Cortex of kidney (tissue), 1 donor: ENCODE measurements at places on chromosomes 11 and 22.

DNA sequence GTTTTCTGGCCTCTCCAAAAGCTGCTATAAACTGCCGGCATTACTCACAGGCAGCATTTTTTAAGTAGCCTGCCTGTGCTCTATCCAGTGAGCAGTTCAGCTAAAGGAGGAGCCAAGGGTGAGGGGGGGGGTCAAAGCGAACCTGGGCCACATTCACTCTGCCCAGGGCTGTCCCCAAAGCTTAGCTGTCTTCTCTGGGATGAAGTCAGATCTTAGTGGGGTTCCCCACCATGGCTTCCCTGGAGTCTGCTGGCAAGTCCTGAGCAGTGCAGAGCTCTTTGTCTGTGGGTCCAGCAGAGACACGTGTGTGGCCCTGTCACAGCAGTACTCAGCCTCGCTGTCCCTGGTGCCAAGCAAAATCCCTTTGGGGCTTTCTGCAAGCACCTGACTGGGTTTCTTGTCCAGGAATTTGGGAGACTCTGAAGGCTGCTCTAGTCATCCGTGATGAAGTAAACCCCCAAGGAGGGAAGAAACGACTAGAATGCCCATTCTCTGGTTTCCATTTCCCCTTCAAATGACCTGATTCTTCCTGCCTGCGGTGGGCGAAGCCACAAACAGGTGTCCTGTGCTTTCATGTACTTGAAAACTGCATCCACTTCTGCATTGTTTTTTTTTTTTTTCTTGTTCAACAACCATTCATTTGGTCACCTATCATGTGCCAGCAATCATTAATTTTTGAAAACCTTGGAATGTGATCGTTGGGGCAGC, 2.6 kb downstream of the KCNJ5 start:
- no peak for DNase-seq

GRCh38 chr11:36447514-36447913, 62.6 kb downstream of the TRAF6 start:
- DNase-seq, result no peak

DNA sequence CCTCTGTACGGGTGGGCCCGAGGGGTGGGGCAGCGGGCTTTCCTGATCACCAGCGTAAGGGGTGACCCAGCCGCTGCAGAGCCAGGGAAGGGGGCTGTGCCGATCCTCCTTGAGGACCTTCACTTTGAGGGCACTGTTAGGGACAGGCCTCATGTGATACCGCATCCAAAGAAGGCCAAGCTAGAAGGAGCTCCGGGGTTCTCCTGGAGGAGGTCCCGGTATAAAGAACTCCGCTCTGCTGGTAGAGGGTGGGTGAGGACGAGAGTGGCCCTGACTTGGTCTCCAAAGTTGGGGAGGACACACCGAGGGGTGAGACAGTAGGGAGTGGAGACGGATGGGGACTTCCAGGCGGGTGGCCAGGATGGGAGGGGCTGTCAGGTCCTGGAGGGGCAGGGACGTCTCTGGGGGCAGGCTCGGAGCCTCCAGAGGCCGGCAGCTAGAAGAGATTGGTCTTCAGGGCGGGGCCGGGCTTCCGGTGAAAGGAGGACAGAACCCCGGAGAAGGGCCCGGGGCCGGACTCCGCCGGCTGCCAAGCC, 4.6 kb downstream of the PHOX2A start:
- no peak for DNase-seq

GRCh38 chr11:9689721-9690120, 25.8 kb downstream of the SWAP70 start:
- no peak for DNase-seq

DNA sequence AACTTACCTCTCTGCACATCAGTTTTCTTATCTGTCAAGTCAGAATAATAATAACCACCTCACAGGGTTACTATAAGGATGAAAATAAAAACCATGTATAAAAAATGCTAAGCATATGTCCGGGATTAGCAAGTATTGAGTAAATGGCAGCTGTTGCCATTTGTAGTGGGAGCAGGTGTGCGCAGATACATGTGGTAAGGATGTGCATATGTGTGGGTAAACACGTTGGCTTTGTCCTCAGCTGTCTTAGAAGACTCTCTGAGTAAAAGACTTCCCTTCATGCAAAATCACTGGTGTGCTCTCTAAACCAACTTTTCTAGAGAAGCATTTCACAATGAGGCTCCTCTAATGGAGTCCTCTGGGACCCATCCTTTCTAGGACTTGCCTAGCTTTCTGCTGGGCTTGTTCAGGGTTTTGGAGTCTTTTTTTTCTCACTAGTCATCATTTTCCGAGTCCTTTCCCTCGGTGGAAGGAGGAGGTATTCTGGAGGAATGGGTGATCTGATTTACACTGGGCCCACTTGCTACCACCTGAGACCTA, 62.4 kb downstream of the NELL1 start:
- DNase-seq, result no peak

- DNase-seq, result no peak
Measured at GRCh38 chr22:26389125-26389524, 39.9 kb upstream of the ASPHD2 start.

- DNase-seq, result no peak
Measured at GRCh38 chr22:27128461-27129085, 471.2 kb downstream of the MIAT start.

GRCh38 chr22:42871146-42872050, 14.3 kb upstream of the ARFGAP3 start:
- no peak for DNase-seq

- DNase-seq, result no peak
Measured at GRCh38 chr11:33419924-33420323, 162.7 kb downstream of the HIPK3 start.

- no peak for DNase-seq
Measured at GRCh38 chr11:127620671-127621070, 620.1 kb upstream of the KIRREL3 start.

GRCh38 chr22:44386386-44387035, 73.8 kb upstream of the SHISAL1 start:
- no peak for DNase-seq

GRCh38 chr11:11821899-11822298, 19.9 kb upstream of the USP47 start:
- DNase-seq, result no peak

DNA sequence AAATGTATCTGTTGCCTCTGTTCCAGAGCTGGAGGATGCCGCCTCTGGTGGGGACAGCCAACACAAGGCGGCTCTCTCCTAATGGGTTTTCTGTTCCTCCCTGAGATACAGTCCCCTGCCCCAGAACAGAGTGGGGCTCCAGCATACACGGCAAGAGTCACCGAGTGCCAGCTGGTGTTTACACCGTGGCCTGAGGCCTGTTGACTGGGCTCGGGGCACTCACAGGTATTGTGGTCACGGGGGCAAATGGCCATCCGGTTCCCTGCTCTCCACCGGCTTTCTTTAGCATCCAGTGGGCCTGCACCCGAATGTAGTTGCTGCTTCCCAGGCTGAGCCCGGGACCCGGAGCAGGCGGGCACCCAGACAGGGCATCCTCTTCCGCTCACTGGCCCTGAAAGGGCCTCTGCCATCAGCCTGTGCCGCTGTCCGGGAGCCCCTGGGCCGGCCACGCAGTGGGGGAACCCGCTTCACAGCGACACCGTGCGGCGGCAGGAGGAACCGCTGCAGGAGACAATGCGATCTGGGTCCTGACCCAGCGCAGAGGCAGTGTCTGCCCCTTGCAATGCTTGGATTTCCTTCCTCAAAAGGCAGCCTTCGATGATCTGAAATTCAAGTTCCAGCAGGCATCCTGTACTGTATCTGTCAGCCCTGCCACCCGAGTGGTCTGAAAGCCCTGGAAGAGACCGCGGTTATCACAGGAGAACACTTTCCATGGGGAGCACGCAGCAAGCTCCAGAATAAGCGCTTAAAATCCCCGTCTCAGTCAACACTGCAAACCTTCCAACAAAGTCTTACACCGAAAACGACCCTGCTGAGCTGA, 859 bp upstream of the KRTAP5-5 start:
- no peak for DNase-seq

- no peak for DNase-seq
Measured at GRCh38 chr11:65883058-65883761, 3.6 kb downstream of the CTSW start.

- DNase-seq, result no peak
Measured at GRCh38 chr11:117759305-117759704, 37.7 kb downstream of the DSCAML1 start.

DNA sequence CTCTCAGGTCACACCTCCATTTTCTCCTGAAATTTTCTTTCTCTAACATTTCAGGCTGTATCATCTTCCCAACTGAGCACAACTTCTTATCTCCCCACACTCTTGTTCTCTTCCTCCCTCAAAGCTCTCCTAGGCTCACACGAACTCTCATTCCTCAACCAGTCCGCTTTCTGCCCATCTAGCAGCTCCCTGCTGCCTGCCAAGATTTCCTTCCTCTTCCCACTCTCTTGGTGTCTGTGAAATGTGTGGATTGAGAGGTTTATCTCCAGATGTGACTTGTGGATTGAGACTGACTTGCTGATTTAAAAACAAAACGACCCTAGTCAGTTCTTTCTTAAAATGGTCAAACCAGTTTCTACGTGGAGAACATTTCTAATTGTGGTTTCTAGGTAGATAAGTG, 106.3 kb downstream of the MTNR1B start:
- no peak for DNase-seq

- DNase-seq, result no peak
Measured at GRCh38 chr11:87451395-87451794, 413.7 kb downstream of the TMEM135 start.

DNA sequence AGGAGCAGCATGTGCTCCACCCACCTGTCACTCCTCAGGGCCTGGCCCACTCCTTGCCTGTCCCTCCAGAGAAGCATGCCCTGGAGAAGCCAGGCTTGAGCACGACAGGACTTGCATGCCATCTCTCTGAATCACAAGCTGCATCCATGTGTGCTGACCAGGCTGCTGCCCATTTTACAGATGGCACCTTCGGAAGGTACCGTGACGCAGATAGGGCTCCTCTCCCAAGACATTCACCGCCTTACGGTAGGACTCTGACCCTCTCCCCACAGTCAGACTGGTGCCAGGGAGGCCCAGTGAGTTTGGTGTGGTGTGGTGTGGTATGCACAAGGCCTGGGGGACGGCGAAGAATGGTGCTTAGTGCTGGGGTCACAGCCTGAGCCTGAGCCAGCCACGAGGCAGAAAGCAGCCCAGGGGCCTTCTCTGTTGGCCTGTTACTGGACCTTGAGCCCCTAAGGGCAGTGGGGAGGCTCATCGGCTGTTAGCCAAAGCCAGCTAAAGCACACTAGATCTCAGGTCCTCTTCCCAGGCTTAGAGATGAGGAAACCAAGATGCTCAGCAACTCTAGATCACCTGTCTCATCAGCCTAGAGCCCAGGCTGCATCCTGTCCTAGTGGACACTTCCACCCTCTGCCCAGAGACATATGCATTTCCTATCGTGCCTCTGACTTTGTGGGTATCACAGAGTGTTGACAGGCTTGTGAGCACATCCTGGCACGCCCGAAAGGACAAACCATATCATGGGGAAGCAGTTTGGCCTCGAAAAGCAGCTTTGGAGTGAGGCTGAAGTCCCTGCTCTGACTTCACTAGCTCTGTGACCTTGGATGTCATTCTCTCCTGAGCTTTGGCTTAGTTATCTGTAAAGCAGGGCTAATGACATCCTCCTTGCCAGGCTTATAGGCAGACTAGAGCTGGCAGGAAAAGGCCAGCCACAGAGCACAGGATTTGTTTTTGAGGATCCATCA, 17.8 kb downstream of the CYB5R2 start:
- no peak for DNase-seq

DNA sequence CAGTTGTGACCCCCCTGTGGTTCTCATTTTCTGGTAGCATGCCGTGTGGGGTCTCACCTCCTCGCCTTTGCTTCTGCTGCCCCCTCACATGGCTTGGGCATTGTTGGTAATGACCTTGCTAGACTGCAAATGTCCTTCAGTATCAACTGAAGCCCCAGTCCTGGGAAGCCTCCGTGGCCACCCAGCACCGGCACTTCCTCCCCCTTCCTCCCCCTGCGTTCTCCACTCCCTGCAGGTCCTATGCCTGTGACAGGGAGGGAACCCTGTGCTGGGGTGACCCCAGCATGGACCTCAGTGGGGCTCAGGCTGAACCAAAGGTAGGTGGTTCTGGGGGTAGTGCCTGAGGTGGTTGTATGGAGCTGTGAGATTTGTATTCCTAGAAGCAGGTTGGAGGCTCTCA, 5.9 kb downstream of the ST3GAL4 start:
- no peak for DNase-seq

GRCh38 chr11:36622431-36623136, 24.5 kb upstream of the RAG2 start:
- no peak for DNase-seq

GRCh38 chr11:13338019-13338426, 60.4 kb downstream of the BMAL1 start:
- no peak for DNase-seq

- DNase-seq, result no peak
Measured at GRCh38 chr22:42171946-42172719, 41.5 kb upstream of the CYP2D6 start.

DNA sequence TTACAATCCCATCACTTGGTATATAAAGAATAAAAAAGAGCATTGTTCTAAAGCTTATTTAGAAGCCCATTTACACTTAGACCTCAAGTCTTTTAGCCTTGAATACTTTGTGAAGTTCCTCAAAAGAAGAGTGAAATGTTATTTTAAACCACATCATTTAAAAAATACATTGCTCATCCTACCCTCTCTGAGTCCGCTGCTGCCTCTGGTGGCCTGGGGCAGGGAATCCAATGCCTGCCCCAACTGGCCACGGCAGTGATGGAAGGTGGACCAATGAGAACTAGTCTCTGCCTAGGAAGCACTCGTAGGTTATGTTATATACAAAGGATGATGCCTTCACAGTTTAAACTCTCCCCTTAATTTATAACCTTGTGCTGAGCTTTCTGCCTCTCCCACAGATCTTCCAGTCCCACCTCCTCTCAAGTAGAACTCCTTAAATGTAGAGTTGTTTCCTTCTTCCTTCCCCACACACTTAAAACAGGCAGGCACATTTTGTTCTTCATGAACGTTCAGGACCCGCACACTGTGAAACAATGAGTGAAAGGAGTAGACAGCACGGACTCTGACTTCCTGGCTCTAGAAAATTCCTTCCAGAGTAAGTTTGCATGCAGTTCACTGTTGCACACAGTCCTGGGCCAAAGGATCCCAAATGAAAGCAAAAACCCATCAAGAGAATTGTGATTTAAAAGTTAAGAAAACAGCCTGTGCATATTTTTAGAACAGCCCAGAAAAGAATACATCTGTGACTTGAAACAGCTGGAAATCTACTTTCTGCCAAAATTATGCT, 167.8 kb downstream of the RRAS2 start:
- DNase-seq, result no peak

DNA sequence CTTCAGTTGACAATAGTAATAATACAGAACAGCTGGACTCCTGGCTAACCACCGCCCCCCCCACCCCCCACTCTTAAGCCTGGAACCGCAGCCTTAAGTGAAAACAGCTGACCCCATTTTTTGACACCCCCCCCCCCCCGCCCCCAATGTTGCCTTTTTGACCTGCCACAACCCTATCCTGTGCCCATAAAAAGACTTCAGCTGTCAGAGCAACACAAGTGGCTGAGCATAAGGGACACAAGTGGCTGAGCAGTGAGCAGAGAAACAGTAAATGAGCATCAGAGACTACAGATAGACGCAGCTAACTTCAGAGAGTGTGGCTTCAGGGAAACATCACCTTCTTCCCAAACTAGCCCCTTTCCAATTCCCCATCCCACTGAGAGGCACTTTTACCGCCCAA, 1493.8 kb downstream of the LRRC4C start:
- no peak for DNase-seq

GRCh38 chr11:2694995-2695939, 4.5 kb downstream of the KCNQ1OT1 start:
- DNase-seq, result no peak
